ENCODE measurements at places on chromosomes 6 and 20.

- DNase-seq = no peak
Observed at GRCh38 chr6:69622230-69622629, 174.6 kb downstream of the LMBRD1 start.

- DNase-seq = no peak
Observed at GRCh38 chr20:61253264-61253639, 1.2 kb downstream of the CDH4 start.

DNA sequence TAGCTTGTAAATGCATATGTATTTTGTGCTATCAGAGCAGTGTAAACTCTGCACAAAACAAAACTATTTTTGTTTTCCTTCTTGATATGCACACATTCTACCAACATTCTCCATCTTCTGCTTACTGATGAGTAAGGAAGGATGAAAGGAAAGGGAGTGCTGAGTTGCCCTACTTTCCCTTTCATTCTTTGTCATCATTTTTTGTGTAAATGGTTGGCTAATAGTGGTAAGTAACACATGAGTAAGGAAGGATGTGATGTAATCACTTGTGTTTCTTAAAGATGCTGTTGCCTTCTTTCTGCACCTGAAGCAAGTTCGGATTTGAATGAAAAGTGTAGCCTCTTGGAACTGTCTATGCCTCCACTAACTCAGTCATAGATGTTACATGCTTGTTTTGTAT lies 4.6 kb upstream of the REV3L start:
- DNase-seq = no peak

- DNase-seq = no peak
Observed at GRCh38 chr6:53634184-53634631, 31.3 kb downstream of the KLHL31 start.

GRCh38 chr6:34445313-34445860 lies 19.5 kb upstream of the RPS10 start:
- DNase-seq = no peak

DNA sequence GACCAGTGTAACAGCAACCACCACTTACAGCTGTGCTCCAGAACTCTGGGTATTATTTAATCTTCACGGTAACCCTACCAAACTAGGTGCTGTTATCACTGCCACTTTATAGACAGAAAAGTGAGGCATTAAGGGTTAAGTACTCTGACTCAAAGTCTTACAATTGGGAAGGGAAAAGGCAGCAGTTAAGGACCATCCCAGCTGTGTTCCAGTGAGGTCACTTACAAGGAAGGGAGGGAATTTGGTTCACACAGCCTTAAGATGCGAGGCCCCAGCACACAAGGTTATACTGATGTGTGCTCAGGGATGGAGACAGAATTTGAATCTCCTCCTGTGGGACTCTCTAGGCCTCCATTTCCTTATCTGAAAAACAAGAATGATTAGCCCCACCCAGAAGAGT lies 46.7 kb downstream of the TRERF1 start:
- no peak for DNase-seq

DNA sequence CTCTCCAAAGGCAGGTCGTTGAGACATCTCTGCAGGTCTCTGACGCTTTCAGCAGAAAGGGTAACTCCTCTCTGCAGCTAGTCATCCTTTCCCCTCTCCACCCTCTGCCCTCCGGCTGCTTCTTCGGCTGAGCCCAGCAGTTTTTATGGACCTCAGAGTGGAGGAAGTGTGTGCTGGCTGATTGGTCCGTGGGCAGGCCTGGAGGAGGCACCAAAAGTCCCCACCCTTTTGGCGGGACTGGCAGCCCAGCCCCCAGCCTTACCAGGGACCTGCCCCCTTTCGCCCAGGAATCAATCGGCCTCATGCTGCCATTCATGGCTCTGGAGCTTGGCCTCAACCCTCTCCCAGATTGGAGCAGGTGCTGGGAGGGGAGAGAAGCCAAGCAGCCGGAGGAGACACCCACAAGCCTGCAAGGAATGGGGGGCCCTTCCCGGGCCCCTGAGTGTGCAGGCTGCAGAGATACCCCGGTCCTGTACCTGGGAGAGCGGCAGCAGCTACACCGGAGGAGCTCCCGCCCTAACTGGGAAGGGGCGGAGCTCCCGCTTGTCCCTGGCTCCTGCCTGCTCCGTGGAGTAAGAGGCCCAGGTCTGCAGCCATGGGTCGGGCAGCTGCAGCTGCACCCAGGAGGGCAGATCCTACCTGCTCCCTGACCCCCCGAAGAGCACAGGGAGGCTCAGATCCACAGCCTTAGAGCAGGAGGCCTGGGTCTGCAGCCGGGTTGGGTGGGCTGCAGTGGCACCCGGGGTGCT lies 170.3 kb upstream of the SOX4 start:
- DNase-seq = no peak

DNA sequence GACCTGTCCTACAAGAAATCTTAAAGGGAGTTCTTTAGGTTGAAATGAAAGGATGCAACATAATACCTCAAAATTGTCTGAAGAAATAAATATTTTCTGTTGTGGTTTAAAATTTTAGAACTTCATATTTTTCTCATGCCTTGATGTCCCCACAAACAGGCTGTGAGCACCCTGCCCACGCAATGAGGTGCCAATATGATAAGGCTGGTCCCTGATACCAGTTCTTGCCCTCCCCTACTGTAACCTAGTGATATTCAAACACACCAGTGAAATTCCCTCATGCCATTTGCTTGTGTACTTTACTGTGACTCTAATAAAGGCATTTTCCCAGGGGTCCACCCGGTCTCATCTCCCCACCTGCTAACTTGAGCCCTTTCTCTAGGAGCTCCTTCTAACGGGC lies 67.3 kb upstream of the SIRPG start:
- DNase-seq = no peak

- no peak for DNase-seq
Observed at GRCh38 chr6:9515633-9516606, 899.0 kb downstream of the TFAP2A start.

GRCh38 chr6:31797588-31797987 lies 2.0 kb upstream of the VARS1 start:
- DNase-seq = no peak

DNA sequence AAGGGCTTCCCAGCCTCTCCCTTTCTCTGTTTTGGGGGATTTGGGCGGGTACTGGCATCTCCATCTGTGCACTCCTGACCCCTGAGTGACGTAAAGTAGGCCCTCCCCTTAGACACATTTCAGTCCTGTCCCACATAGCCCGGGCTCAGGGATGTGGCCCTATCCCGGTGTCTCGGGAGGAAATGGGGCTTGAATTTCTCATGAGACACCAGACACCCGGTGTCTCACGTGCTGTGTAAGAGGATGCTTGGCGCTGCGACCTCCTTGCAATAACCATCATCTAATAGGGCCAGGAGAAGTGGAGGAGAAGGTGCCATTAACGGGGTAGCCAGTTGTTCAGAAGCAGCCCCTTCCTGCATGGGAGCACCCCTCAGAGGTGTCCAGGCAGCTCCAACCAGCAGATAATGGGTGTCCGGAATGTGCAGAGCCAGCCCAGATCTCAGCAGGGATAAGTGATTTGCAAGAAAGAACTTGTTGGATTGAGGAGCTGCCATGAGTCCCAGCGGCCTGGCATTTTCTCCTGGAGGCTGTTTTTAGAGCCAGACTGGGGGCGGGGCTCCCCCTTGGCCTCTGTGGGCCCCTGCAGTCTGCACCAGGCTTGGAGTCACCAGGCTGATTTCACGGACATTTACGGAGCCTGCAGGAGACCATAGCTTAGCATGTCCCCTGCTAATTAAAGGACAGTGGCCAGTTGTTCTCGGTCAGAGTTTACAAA lies 372.0 kb downstream of the PREX1 start:
- DNase-seq = no peak

GRCh38 chr6:8059129-8059528 lies 5.1 kb downstream of the BLOC1S5 start:
- no peak for DNase-seq

DNA sequence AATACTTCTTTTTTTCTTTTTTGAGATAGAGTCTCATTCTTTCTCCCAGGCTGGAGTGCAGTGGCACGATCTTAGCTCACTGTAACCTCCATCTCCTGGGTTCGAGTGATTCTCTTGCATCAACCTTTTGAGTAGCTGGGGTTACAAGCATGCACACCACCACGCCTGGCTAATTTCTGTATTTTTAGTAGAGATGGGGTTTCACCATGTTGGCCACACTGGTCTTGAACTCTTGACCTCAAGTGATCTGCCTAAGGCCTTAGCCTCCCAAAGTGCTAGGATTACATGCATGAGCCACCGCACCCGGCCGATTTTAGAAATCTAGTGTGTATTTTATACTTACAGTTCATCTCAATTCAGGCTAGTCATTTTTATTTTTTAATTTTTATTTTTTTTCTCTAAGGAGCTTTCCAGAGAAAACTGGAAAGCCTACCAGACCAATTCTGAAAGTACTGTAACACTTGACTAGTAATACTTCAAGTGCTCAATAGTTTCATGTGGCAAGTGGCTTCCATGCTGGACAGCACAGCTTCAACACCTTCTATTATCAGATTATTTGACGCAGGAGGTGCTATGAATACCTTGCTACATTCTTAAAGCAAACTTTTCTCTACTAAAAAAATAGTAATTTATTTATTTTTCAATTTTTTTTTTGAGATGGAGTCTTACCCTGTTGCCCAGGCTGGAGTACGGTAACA lies 25.0 kb downstream of the POLR1C start:
- no peak for DNase-seq

DNA sequence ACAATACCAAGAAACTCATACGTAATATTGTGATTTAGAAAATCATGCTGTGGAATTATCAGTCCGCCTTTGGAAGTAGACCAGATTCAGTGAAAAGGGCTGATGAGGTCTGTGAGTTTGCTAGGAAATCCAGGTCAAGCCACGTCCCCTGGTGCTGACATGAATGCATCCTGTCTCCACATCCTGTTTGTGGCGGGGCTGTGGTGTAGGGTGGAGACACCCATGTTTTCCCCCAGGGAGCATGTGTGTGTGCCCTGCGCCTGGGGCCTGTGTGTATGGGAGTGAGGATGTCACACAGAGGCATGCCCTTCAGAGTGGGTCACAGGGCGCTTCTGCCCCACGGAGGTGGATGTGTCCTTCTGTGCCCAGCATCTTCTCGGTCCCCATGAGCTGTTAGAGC lies 109.1 kb downstream of the SASH1 start:
- no peak for DNase-seq

DNA sequence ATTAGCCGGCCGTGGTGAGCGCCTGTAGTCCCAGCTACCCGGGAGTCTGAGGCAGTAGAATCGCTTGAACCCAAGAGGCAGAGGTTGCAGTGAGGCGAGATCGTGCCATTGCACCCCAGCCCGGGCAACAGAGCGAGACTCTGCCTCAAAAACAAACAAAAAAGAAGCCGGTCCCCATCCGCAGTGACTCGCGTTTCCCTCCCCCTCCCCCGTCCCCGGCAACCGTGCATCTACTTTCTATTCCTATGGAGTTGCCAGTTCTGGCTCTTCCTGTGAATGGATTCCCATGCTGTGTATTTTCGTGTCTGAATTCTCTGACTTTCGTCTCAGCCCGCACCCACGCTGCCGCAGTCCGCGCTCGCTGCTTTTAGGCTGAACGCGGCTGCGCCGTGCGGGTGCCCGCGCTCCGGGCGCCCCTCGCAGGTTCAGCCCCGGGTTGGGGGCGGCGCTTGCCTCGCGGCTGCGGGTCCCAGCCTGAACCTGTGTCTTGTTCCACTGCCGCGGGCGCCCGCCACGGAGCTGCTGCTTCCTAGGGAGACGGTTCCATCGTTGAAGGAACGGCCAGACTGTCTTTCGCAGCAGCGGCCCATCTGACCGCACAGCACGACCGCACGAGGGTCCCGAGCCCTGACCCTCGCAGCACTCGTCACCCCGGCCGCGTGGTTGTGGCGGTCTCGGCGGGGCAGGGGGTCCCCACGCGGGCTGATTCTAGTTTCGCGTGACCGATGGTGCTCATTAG lies 1.1 kb upstream of the MRGBP start:
- no peak for DNase-seq

GRCh38 chr6:109059153-109059552 lies 35.5 kb downstream of the SESN1 start:
- no peak for DNase-seq

DNA sequence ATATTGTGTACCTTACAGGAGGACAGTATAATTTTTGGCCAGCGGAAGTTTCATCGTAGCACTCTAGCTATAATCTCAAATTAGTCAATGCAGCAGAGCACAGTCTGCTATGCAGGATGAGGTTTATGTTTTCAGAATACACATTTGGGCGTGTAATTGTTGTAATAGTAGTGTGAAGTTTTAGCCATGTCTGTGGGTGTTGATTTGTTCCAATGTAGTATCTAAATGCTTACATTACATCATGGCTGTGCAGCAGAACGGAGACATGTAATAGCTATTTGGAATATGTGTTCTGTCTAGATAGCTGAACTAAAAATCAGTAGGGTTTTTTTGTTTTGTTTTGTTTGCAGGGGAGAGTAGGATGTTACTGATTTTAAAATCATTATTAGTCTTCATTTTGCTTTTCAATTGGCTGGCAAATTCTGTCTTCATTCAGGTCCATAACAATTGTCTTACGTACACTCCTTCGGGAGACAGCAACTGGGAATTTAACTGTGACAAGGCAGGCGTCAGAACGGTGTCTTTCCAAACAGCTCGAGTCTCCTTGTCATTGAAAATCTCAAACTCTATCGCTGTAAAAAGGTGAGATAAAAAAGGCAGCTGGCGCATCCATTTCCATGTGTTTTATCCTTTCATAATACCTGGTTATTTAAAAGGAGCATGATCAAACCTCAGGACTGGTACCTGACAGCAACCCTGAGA lies 65.1 kb upstream of the CDH4 start:
- no peak for DNase-seq

DNA sequence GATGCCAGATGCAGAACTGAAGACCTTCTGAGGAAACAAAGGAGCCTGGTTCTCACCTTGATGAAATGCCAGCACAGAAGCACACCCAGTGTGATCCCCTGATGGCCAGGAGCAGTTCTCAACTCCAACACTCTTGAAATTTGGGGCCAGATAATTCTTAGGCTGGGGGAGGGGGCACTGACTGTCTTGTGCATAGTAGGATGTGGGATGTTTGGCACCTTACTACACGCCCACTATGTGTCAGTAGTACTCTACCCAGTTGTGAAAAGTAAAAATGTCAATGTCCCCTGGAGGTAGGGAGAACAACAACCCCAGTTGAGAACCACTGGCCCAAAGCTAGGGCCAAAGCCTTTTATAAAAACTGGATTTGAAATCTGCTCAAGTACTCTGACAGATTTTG lies 398.3 kb upstream of the ARID1B start:
- no peak for DNase-seq

GRCh38 chr20:4465855-4466545 lies 255.7 kb upstream of the PRND start:
- no peak for DNase-seq

GRCh38 chr6:18004256-18004985 lies 17.0 kb upstream of the KIF13A start:
- DNase-seq = no peak
